ENCODE measurements at places on chromosomes 12 and 14.

DNA sequence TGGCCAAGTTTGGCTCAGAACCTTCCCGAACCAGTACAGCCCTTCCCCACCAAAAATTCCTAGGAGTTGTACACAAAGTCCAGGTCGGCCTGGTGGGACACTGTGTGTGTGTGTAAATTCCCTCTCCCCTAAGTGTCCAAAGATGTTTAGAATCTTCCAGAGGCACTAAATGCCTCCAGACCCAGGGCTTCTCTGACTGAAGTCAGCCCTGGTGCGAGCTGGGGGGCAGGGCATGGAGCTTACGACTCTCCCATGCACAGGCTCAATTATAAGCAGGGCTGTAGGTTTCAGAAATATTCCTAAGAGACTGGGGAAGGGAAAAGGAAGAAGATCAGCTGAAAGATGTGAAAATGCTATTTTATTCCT lies 106.9 kb upstream of the ATF7IP start:
- no peak for DNase-seq

GRCh38 chr14:89205137-89205740 lies 211.8 kb downstream of the FOXN3 start:
- no peak for DNase-seq

DNA sequence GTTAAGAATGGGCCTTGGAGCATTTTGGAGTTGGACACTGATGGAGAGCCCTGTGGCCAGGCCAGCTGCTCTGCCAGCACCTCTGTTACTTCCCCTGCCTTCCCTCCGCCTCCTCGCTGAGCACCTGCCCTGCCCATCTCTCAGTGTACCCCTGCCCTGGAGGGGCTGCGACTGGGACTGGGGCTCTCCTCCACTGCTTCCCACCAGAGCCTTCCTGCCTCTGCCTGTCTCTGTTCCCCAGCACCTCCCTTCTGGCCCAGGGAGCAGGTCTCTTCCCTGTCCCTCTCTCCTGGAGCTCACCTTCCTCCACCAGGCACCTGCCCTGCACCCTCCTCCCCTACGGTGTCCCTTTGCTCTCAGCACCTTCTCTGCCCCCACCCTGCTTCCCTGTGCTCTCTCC lies 62.1 kb downstream of the WDR20 start:
- DNase-seq, result no peak

DNA sequence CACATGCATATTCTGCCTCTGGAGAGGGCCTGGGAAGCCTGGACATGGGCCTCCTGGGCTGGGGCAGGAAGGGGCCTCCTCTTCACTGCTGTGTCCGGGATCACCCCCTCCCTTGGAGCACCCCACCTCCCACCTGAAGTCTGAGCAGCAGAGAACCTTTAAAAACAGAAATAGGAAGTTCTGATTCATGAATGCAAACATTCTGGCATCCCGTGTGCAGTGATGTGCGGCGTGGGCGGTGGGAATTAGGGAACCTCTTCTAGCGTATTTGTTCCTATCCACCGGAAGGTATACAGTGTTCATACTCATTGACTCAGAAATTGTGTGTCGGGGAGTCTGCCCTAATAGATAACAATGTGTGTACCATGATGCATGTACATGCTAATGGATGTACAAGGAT lies 46.2 kb downstream of the C14orf132 start:
- no peak for DNase-seq

DNA sequence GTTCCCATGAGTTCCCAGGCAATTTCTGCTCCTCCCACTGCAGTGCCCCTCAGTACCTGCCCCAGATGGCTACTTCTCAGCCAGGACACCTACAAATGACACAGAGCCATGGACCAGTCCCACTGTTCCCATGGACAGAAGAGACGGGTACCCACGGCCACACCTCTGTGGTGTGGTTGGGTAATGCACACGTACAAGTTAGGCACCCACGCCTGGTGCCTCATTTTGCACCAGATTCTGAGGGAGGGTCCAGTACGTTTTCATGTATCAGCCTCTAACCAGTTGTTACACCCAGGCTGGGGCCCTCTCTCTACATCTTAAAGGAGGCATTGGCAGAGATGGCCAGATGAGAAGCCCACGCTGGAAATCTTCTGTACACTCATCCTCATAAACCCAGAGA lies 114.0 kb downstream of the DICER1 start:
- DNase-seq, result no peak

GRCh38 chr12:34212651-34213050 lies 190.4 kb downstream of the ALG10 start:
- no peak for DNase-seq

DNA sequence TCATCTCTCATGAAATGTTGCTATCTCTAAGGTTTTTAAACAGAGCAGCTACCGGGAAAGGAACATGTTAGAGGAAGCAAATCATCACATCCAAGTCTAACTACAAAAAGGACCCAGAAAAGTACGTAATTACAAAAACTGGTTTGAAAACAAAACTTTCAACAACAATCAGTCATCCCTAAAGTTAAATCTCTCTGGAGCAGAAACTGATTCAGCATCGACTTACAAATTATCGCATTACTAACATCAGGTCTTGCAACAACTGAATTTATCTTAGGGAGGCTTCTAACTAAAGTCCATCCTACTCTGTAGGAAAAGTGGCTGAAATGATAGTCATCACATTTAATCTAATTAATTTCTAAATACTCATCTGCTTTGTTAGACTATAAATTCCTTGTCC lies 137.0 kb downstream of the MED13L start:
- DNase-seq, result no peak

GRCh38 chr12:54166567-54167499 lies 22.0 kb downstream of the SMUG1 start:
- DNase-seq, result no peak

- no peak for DNase-seq
These were observed 1.7 kb downstream of the PRPF40B start for GRCh38 chr12:49624921-49625577.

DNA sequence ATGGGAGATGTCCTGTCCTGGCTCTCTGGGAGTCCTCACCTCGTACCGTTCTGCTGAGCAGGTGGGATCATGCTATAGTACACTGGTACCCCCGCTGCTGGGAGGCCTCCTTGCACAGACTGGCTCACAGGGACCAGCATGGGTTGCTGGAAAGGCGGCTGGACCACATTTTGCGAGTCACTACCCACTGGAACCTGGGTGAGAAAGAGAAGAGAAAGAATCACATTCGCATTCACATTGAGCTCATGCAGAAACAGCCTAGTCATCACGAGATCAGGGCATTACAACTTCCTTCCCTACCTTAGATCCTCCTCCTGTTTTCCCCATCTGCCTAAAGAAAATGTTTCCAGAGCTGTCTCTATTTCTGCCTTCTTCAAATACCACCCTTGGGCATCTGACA lies 17.3 kb upstream of the STAC3 start:
- no peak for DNase-seq

- no peak for DNase-seq
These were observed 121.6 kb downstream of the MGAT4C start for GRCh38 chr12:86134561-86134960.

GRCh38 chr12:107165581-107165980 lies 72.2 kb upstream of the CRY1 start:
- DNase-seq, result no peak

- DNase-seq, result no peak
These were observed 124.1 kb downstream of the STXBP6 start for GRCh38 chr14:24925771-24926374.

DNA sequence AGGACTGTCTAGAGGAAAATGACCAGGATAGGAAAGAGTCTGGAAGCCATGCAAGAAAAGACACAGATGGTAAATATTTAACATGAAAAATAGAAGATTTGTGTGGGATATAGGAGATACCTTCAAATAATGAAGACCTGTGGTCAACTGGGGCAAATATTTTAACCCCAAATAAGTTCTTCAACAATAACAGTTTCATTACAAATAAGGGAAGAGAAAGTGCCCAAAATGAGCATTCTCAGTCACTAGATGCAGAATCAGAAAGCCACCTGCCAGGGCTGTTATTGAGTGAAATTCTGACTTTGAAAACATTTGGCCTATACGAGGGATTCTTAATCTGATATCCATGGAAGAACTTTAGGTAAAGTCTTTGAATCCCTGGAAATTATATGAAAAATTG lies 231.2 kb upstream of the PLEKHG7 start:
- DNase-seq, result no peak

DNA sequence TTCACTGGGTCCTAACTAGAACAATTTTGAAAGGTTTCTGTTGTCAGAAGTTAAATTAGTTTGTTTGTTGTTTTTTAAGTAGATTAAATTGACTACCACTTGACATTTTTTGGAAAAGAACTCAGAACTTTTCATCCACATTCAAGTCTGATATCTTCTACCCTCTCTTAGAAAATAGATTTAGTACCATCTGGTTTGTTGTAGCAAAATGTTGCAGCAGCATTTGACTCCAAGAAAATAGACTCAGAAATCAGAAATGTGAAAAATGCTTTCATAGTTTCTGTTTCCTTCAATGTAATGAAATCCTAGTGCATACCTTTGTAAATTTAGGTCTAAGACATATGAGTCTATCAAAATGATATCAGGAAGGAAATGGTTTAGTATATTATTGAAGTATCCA lies 256.3 kb upstream of the CLEC14A start:
- DNase-seq, result no peak

- DNase-seq, result no peak
These were observed 191.9 kb downstream of the EPS8 start for GRCh38 chr12:15597125-15597830.

- no peak for DNase-seq
These were observed 137.1 kb upstream of the ATP2B1 start for GRCh38 chr12:89845767-89846166.

DNA sequence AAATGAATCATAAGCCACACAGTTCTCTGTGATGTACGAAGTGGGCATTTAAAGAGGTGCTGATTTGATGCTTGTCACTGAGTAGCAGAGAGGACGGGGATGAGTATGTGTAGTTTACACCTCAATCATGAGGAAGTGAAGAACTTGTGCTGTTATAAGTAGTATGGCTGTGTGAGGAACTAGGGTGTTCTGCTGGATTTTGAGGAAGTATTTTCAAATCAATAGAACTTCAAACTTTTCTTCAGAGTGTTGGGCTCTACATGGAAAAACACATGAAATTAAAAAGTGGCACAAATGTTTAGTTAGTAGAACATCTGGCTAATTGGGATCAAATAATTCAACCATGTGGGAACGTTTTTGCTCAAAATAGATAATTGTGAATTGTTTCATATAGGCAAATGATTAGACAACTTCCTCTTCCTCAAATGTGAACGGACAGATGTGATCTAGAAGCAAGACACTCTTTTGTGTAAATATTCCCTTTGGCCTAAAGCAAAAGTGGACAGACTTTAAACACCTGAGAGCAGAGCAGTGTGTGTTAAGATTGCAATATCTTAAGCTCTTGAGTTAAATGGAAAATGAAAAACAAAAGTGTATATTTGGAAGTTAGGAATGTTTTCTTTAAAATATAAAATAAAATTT lies 168.5 kb downstream of the NAV3 start:
- DNase-seq, result peak; percentile 87

- no peak for DNase-seq
These were observed 145.6 kb upstream of the NCOR2 start for GRCh38 chr12:124713041-124713435.

DNA sequence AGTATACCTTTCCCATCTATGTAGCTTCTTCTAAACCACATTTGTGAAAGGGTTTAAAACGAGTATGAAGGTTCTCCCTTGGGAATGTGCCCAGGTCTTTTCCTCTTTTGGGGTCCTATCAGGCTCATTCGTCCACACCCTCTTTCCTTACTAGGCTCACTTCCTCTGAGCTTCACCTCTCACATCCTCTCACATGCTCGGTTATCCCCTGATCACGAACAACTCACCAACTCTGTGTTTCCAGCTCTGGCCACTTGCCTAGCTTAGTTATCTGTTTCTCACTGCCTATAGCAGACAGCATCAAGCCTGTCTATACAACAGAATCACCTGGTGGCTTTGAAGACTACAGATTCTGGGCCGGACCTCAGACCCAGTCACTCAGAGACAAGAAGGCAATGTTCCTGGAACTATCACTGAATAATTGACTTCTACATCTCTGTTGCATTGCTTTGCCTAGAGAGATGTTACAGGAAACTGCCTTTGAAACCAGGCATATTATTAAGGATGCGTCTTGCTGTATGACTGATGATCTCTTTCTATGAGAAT lies 158.2 kb downstream of the FOXN3 start:
- no peak for DNase-seq

- no peak for DNase-seq
These were observed 288.7 kb upstream of the FLRT2 start for GRCh38 chr14:85241022-85241855.

- no peak for DNase-seq
These were observed 140.6 kb upstream of the MAP1LC3B2 start for GRCh38 chr12:116418551-116418950.

- peak; percentile 28 for DNase-seq
These were observed 4.4 kb downstream of the KRT86 start for GRCh38 chr12:52278575-52279421.

- DNase-seq, result no peak
These were observed 131.2 kb downstream of the SCARB1 start for GRCh38 chr12:124732275-124733075.

GRCh38 chr12:20439626-20440025 lies 71.3 kb downstream of the PDE3A start:
- no peak for DNase-seq

DNA sequence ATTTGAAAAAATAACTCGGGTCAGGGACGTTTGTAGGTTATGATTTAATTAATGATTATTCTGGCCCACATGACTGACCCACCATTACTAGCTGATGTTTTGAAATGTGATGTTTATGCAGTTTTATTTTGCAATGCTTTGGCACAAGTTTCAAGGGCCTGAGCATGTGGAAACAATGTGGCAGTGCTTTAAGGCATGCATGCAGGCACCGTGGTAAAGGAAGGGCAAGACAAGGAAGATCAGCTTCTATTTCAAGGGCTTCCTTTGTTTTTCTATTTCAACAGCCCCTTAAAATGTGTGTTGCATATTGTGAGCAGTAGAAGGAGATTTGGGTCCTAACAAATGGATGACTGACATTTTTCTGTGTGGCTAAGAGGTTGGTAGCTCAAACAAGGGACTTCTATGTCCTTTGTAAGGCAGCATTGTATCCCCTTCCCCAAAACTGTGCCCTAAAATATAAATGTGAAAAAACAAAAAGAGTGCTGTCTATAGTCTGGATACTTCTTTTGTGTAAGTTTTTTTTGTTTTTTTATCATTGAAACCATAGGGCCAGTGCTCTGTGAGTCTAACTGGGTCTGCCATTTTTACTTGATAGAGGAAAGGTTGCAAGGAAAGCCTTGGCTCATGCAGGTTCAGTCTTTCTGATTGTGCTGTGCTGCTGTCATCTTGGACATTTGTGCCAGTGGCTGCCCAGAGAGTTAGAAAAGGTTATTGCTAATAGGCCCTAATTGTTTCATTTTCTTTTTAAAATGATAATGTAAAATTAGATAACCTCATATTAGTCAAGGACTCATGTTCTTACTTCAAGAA lies 103.5 kb downstream of the FGD4 start:
- DNase-seq, result peak; percentile 19

DNA sequence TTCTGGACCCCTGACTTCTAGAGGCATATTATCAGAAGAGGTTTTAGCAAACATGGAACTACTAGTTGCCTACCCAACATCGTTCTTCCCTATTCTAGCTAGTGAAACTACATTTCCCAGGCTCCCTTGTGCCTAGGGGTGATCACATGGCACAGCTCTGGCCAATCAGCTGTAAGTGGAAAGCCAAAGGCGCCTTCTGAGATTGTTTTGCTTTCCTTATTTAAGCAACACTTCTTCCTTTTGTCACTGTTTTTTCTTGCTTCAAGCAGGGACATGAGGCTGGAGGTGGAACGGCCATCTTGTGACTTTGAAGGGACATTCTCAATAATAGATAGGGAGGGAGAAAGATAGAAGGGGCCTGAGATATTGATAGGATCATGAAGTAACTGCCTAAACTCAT lies 136.7 kb downstream of the ZNF664 start:
- DNase-seq, result no peak
